ENCODE measurements at places on chromosomes 7 and 10. TPM values are rescaled to one million over a fixed set of nuclear protein-coding genes. Genes with fewer than 3 reads are reported as not detected.

Gene HMX3
- total RNA-seq: not detected

Gene IKZF1
- not detected for total RNA-seq

Gene SPDYE6
- total RNA-seq: not detected

Gene RASA4B
- 0.48 TPM for total RNA-seq

Gene CDHR1
- not detected for total RNA-seq

Gene VSIR
- 0.36 TPM for total RNA-seq

Gene DNAJC12
- total RNA-seq: 11.6 TPM

Gene AKR1C3
- total RNA-seq: 551 TPM

Gene CRHR2
- not detected for total RNA-seq

Gene NACAD
- 0.08 TPM for total RNA-seq

Gene ODAD2
- not detected for total RNA-seq

GRCh38 chr7:99002827-99003212 is 124.5 kb downstream of the TRRAP start:
- DNase-seq: no peak

DNA sequence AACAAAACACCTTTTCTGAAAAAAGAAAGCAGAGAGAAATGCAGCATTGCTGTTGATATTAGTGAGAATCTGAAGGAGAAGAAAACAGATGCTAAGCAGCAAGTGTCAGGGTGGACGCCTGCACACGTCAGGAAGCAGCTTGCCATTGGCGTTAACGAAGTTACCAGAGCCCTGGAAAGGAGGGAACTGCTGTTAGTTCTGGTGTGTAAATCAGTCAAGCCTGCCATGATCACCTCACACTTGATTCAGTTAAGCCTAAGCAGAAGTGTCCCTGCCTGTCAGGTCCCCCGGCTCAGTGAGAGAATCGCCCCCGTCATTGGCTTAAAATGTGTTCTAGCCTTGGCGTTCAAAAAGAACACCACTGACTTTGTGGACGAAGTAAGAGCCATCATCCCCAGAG is 6.4 kb downstream of the RPP38 start:
- no peak for DNase-seq

DNA sequence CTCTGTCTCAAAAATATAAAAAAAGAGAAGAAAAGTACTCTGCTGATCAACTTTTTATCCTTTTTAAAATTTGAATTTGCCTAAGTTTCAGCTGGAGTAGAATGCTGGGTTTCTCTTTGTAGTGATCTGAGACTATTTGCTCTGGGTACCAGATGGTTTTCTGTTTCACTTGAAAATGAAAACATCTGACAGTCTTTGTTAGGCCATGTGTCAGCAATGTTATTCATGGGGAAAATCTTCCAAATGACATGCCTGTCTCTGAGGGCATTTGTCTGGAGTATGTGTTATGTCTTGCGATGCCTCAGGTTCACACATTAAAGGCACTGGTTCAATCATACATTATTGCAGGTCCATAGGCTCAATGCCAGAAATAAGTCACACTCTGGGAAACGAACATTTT is 175.3 kb upstream of the TMEM229A start:
- DNase-seq: no peak

DNA sequence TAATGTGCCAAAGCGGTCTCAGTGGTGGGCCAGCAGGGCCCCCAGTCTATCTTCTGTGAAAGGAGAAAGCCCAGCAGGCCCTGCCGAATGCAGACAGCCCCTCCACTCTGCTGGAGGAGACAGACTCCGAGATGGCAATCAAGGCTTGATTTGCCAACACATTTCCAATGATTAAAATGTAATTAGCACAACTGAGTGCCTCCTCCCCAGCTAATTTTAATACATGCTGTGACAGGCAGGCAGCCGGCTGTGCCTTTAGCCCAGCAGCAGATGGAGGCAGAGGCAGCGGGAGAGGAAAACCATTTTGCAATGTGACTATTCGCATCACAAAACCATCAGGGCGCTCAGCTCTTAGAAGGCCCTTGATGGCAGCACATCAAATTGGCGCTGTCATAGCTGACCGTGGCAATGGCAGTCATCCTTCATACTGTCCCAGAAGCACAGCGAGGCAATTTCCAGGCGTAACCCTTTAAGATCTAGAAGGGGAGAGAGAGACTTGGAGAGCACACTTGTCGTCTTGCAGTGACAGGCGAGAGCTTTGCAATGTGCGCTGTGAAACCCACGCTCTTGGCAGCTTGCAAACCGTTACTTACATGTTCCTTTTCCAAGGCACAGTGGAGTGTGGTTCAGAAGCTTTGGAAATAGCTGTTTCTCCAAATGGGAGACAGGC is 714.8 kb upstream of the GALNT17 start:
- DNase-seq: no peak

DNA sequence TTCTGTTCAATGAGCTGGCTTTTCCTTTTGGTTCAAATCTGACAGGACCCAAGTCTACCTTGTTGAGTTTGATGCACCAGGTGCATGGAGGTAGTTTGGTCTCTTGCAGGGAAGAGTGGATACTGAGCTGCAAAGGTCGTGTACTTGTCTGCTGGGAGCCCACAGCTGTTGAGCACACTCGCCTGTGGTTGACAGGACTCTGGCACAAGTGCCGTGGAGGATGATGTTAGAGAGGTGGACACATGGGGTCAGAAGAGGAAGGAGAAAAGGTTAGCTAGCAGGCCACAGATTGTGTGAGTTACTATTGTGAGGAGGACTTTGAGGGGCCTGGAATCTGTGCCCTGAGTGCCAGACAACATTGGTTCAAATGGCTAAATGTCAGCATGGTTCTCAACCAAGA is 197.3 kb downstream of the CREB5 start:
- DNase-seq: no peak

DNA sequence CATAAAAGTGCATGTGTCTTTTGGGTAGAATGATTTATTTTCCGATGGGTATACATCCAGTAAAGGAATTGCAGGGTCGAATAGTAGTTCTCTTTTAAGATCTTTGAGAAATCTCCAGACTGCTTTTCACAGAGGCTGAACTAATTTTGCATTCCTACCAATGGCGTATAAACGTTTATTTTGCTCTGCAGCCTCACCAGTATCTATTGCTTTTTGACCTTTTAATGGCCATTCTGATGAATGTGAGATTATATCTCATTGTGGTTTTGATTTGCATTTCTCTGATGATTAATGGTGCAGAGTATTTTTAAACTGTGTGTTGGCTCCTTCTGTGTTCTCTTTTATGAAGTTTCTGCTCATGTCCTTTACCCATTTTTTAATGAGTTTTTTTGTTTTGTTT is 1020.1 kb downstream of the NXPH1 start:
- DNase-seq: no peak

GRCh38 chr7:17552952-17553351 is 254.5 kb downstream of the AHR start:
- DNase-seq: no peak

- no peak for DNase-seq
Observed at GRCh38 chr10:73810735-73811465, 498 bp downstream of the NDST2 start.

DNA sequence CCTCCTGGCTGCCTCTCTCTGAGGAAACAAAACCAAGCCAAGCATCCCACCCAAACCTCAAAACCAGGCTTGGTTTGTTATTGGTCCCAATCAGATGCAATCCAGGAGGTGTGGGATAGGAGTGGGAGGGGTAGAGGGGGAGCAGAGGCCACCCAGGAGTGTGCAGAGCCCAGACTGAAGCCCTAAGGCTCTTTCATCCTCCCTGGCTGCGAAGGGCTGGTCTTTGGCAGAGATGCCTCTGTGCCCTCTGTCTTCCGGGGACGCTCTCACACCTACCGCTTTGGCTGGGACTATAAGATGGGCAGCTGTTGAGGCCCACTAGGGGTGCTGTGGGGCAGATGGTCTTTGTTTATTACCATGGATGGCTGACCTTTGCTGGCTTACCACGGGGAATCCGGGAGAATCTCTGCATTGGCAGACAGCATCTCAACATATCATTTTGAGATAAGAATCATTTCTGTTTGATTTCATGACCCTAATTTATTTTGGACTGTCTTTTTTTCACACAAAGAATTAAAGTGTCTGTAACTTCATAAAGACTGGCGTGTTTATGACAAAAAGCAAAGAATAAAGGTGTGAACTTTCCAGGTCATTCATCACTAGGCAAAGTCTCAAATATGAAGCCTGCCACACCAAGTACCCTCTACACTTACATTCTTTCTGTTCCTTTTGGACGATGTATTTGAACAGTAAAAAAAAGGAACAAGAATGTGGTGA is 6.5 kb upstream of the DENND2A start:
- DNase-seq: peak; percentile 49

GRCh38 chr10:62978482-62978881 is 154.6 kb upstream of the NRBF2 start:
- DNase-seq: no peak

- DNase-seq: peak; percentile 28
Observed at GRCh38 chr10:102775201-102775934, 31.6 kb downstream of the WBP1L start.

GRCh38 chr7:128867241-128867640 is 4.6 kb downstream of the ATP6V1F start:
- DNase-seq: no peak

DNA sequence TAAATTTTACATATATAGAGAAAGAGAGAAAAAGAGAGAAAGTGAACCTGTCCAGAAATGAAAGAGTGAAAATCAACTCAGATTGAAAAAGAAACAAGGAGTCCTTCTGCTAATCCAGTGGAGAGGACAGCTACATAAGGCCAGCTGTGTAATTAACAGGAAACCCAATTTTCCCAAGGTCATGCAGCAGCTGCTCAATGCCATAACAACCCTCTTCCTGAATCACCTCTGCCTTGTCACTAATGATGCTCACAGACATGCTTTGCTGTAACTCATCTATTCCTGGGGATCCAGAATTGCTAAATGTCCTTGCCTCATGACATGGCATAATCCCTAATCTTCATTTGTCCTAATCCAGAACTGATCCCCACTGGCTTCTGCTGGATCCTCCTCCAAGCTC is 288.6 kb downstream of the NEBL start:
- no peak for DNase-seq

DNA sequence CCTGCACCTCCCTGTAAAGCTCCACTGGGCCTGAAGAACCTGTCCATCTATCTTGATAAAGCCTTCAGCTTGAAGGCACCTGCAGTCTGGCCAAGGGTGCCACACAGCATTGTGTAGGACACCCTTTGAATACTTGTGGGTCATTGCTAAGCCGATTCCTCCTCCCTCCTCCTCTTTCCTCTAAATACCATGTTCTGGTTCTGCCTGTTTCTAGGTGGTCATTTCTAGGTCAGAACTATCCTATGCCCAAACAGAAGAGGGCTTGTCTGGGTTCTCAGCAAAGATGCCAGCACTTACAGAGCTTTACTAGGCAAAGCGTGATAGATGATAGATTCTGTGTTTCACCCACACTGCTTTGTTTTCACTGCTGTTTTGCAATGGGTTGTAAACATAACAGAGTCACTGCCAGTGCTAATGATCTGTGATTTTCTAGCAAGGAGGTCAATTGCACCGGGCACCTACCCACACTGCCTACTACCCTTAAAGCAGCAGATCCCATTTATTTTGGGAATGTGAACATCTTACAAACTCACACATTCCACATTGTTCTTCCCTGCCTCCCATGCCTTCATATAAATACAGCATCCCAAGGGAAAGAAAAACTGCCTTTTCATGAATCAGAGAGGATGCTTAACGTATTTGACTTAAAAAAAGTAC is 279.1 kb upstream of the PITRM1 start:
- no peak for DNase-seq

DNA sequence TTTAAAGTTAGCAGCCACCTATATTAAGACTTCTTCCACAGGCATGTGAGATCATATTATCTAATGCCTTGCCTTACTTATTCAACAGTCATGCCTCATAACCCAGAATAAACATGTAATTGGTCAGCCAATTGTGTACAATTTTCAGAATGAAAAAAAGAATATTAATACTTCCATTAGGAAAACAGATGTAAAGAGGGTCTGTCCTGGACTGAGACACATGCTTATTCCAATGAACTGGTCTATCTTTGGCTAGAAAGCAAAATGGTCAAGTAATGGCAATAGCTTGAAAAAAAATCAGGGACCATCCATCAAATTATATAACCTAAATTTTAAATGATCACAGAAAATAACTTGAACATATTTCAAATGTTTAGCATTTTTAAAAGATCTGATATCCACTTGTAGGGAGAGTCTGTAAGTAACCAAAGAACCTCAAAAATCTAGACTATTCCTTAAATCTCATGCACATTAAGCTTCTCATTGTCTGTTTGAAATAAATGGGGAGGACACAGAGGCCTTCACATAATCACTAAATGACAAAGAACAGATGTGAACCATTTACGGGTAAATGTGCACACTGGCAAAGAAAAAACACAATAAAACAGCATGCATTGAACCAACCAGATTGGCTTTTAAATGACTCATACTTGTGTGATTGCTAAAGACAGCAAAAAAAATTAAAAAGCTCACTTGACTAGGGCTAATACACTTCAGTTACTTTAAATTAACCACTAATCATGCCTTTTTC is 568.8 kb upstream of the PCDH15 start:
- no peak for DNase-seq

- DNase-seq: no peak
Observed at GRCh38 chr10:117775526-117775925, 233.0 kb downstream of the EMX2 start.

GRCh38 chr10:88347022-88347421 is 236.1 kb downstream of the RNLS start:
- DNase-seq: no peak

- DNase-seq: no peak
Observed at GRCh38 chr10:22438711-22439110, 93.4 kb downstream of the SPAG6 start.

DNA sequence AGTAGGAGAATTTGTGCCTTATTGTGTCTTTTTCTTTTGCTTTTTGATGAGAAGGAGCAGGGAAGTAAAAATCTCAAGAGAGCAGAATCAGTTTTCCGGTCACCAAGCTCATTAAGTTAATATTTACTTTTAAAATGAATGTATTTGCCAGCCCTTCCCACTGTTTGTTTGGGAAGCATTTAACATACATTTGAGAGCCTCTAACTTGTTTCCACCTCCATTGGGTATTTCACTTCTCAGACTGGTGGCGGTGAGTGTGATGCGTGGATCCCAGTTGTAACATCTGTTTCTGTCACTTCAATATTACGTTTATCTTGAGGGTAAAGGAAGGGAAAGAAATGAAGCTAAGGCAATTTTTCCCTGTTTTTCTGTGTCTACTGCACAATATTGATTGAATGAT is 22.8 kb downstream of the CDK14 start:
- no peak for DNase-seq

DNA sequence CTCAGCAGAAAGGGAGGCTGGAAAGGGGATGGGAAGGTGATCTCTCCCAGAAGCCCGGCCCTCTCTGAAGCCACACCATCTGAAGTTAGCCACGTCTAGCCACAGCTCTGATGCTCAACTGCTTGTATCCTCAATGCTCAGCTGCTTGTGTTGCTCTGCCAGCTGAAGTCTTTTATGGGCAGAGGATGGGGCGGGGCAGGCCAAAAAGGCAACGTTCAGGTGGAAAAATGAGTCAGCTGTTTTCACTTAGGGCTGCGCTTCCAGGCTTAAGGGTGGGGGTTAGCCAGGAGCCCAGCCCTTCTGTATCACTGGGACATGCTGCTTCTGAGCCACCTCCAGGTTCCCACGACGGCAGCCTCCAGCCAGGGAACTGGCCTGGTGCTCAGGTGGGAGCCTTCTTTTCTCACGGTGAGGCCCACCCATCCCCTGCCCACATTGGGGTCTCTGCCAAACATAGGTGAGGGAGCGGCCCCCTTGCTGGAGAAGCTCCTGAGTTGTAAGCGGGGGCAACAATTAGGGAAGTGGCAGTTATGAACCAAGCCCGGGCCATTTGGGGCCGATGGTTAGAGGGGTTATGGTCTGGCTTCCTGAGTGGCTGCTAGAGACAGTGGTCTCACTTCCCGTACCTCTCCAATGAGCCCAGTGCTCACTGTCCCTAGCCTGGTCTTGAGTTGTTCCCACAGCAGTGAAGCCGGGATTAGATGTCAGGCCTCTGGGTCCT is 44.9 kb upstream of the CNPY1 start:
- no peak for DNase-seq

- DNase-seq: no peak
Observed at GRCh38 chr10:69749178-69750010, 52.3 kb upstream of the COL13A1 start.

All from HepG2 (cell line).